ENCODE measurements at places on chromosomes 5 and 9.
A peak's percentile ranks its signal among the peaks of the same experiment; 100 is the strongest.

DNA sequence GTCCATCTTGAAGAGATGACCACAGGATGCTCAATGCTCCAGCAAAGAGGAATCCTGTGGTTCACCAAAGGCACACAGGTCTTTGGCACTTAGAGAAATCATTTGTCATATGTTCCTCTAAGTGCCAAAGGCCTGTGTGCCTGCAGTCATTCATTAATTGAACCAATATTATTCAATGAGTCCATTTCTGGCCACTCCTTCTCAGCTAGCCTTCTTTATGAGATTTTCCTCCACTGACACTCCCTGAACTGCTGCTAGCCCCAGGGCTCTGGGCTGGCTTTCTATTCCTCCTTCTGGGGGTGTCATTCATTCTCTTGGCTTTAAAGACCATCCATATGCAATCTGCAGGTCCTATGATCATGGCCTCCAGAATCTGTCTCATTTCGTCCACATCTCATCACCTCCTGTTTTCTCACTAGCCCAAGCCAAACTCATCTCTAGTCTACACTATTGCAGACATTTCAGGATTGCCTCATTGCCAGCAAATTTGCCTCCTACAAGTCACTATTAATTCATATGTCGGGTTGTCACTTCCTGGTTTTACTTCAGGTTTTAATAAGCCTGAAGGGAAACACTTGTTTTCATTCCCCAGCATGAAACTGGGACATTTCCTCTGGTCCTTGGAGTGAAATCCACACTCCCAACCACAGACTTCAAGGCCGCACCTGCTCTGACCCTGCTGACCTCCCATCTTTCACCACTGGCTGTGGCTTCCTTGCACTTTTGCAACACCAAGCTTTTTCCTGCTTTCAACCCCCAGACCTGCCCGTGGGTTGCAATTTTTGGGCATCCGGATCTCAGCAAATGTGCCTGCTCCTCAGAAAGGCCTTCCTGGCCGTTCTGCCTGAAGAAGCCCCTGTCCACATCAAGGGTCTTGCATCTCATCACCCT is 35.1 kb downstream of the KCNIP1 start:
- DNase-seq: no peak

GRCh38 chr5:40572937-40573336 is 106.8 kb upstream of the PTGER4 start:
- DNase-seq: no peak

GRCh38 chr5:9474219-9475002 is 71.5 kb downstream of the SEMA5A start:
- no peak for DNase-seq

DNA sequence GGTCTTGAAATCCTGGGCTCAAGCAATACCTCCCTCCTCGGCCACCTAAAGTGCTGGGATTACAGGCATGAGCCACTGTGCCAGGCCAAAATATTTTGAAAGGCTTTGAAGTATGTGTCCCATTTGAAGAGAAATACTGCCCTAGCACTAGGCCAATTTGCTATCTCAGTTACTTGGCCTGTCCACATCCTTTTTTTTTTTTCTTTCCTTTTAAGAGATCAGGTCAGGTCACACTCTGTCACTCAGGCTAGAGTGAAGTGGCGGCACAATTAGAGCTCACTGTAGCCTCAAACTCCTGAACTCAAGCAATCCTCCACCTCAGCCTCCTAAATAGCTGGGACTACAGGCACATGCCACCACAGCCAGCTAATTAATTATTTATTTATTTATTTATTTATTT is 84.2 kb downstream of the NR6A1 start:
- DNase-seq: no peak

DNA sequence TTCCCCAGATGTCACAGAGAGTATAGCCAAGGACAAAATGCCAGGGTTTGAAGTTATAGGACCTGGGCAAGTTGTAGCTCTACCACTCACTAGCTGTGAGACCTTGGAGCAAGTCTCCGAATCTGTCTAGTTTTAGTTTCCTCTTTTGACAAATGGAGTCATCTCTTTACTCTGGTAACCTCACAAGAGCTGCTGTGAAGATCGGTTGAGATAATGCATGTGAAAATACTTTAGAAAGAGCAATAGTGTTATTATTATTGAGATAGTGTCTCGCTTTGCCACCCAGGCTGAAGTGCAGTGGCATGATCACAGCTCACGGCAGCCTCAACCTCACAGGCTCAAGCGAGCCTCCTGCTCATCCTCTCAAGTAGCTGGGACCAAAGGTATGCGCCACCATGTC is 117.9 kb upstream of the NR5A1 start:
- no peak for DNase-seq

GRCh38 chr5:74148321-74148720 is 492.2 kb downstream of the ENC1 start:
- DNase-seq: no peak

GRCh38 chr9:96719521-96719920 is 58.4 kb downstream of the ZNF510 start:
- no peak for DNase-seq

DNA sequence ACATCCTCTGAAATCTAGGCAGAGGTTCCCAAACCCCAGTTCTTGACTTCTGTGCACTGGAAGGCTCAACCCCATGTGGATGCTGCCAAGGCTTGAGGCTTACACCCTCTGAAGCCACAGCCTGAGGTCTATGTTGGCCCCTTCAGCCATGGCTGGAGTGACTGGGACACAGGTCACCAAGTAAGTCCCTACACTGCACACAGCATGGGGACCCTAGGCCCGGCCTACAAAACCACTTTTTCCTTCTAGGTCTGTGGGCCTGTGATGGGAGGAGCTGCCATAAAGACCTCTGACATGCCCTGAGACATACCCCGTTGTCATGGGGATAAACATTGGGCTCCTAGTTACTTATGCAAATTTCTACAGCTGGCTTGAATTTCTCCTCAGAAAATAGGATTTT is 418.8 kb upstream of the CCNH start:
- DNase-seq: no peak

- peak; percentile 70 for DNase-seq
These were observed 23.7 kb upstream of the LOX start for GRCh38 chr5:122101636-122102285.

DNA sequence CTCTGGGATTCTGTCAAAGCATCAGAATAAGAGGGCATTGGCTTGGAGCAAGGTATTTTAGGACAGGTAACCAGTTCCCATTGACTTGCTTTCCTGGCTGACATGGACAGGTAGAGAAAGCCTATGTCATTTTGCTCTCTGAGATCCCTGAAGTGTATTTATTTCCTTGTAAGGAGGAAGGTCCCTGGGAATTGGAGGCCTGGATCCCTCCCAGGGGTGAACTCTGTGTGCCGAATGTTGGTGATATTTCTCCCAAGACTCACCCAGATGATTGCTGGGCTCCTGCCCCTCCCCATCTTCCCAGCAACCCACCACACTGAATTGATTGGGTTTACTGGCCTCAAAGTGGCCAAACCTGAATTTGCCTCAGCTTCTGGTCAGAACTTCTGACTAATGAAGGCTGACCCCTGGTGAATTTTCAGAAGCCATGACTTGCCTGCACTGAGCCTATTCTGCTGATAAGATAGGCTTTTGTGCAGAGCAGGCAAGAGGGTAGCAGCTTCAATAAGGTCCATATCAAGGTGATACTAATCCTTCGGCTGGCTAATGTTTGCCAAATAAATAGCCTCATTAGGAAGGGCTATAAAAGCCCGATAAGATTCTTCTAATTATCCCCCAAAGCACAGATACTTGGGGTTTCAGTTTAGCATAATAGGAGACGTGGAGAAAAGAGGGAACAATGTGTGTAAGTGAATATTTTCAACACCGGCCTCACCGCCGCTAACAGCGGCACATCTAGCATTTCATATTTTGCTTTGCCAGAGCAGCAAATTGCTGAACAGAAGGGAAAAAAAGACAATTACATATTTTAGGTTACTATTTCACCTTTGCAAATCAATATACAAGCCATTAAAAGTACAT is 152.9 kb upstream of the PITX1 start:
- DNase-seq: no peak

Measured in EL (cell line).